ENCODE measurements at places on chromosomes 2 and 18.

GRCh38 chr18:24704946-24705630 is 244.7 kb downstream of the HRH4 start:
- DNase-seq, result no peak

DNA sequence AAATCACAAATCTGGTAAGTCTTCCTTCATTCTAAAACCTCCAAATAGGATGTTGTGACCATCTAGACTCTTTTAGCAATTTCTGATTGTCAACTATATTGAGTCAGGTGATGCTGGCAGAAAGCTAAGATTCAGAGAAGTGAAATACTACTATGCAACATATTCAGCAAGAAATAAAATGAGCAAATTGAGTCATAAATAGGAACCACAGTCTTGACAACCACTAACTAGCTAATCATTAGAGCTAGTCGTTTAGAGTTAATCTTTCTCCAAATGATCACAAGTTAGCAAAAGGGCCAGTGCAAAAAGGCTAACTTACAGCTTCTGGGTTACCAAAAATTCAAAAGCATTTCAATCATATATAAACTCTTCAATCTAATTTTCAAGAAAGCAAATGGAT is 54.5 kb downstream of the ROCK1 start:
- DNase-seq, result no peak

GRCh38 chr2:174338147-174338605 is 3.4 kb downstream of the SP9 start:
- no peak for DNase-seq

- no peak for DNase-seq
Observed at GRCh38 chr2:30886080-30886479, 78.8 kb upstream of the CAPN13 start.

DNA sequence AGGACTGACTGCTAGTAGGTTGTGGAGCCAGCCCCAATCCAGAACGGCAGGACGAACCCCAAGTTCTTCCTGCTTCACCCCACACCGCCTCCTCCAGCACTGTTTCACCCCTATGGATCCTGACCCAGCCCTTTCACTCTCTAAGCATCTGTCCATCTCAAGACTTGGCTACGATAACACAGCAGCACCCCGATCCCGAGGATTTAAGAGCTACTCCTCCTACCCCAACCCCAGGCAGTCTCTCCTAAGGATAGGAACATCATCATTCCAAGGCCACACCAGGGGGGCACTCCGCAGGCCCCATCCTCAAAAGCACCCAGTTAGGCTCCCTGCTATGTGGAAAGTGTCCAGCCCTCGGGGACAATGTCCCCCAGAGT is 645 bp downstream of the KCTD18 start:
- DNase-seq, result no peak

DNA sequence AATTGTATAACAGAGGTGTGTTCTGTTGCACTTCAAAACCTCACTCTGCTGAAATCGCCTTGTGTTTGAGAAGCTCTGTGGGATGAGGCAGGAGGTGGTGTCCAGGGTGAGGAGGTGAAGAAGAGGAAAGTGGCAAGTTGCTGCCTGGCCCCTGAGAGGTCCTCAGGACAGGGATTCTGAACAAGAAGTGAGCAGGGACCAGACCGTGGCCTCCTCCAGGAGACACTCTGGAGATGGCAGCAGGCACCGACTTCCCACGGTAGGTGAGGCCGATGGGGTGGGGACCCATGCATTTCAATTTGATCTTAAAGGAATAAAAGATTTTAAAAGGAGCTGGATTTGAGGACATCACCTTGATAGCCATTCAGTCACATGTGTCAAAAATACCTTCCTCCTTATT is 37.5 kb upstream of the LAMA1 start:
- no peak for DNase-seq

DNA sequence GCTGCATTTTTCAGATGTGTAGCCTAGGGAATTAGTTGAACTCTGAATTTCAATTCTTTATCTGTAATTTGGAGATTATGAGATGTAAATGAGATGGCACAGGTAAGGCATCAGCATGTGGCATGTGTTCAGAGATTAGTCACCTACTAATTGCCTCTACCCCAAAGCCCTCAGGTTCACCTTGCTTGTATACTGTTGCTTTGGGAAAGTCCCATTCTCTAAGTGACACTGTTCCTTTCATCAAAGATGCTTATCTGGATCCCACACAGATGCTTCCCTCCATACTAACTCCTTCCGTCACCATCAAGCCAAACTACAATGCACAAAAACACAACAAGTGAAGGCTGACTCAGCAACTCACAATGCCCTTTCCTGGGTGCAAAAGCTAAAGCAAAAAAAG is 143.7 kb downstream of the LRATD1 start:
- no peak for DNase-seq
